ENCODE measurements at places on chromosomes 6 and 20. TPM values are rescaled to one million over a fixed set of nuclear protein-coding genes. Genes with fewer than 3 reads are reported as not detected.

- H3K4me1 ChIP-seq, result no peaks in the 10 kb centered on the region
- H3K27me3 ChIP-seq, result no peaks in the 10 kb centered on the region
- H3K36me3 ChIP-seq, result no peaks in the 10 kb centered on the region
- no peak overlapping the region for H3K27ac ChIP-seq
- H3K4me3 ChIP-seq, result no peak overlapping the region
- DNase-seq, result no peak
These were observed 1391.0 kb upstream of the ADGRB3 start for GRCh38 chr6:67244037-67244436.

DNA sequence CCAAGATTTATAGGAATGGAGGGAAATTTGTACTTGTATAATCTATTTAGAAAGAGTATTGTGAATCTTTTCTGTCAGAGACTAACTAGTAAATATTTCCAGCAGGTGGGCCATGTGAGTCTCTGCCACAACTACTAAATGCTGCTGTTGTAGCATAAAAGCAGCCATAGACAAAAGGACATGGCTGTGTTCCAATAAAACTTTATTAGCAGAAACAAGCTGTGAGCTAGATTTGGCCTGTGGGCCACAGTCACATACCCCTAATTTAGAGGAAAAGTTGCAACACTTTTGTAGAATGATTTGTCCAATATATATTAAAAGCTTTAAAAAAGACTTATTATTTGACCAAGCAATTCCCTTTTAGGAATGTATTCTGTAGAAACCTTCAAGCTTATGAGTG, 207.2 kb downstream of the LMBRD1 start:
- H3K27ac ChIP-seq, result no peak overlapping the region
- H3K4me3 ChIP-seq, result no peak overlapping the region
- no peaks in the 10 kb centered on the region for H3K27me3 ChIP-seq
- H3K36me3 ChIP-seq, result no peaks in the 10 kb centered on the region
- DNase-seq, result no peak

GRCh38 chr6:154319231-154319858, 37.3 kb downstream of the IPCEF1 start:
- H3K4me3 ChIP-seq, result no peak overlapping the region
- DNase-seq, result no peak
- H3K27ac ChIP-seq, result no peak overlapping the region
- H3K27me3 ChIP-seq, result no peaks in the 10 kb centered on the region
- H3K4me1 ChIP-seq, result no peaks in the 10 kb centered on the region

GRCh38 chr6:87824958-87825491, 123.0 kb upstream of the AKIRIN2 start:
- no peaks in the 10 kb centered on the region for H3K36me3 ChIP-seq
- no peaks in the 10 kb centered on the region for H3K27me3 ChIP-seq
- DNase-seq, result no peak
- H3K4me3 ChIP-seq, result no peak overlapping the region

HTR1E gene
- total RNA-seq, result 1.6 TPM

DNA sequence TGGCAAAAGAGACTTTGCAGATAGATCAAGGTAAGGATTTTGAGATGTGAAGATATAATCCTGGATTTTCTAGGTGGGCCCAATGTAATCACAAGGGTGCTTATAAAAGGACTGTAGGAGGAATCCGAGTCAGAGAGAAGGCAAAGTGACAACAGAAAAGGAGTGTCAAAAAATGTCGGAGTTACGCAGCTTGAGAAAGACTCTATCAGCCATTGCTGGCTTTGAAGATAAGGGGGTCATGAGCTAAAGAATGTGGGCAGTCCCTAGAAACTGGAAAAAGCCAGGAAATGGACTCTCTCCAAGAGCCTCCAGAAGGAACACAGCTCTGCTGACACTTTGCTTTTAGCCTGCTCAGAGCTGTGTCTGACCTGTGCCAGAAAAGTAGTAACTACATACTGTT, 8.7 kb upstream of the RWDD1 start:
- H3K27ac ChIP-seq, result no peak overlapping the region
- DNase-seq, result no peak
- no peaks in the 10 kb centered on the region for H3K36me3 ChIP-seq
- H3K4me3 ChIP-seq, result no peak overlapping the region
- H3K4me1 ChIP-seq, result peaks cover 3% of the 10 kb centered on the region

- peaks cover 8% of the 10 kb centered on the region for H3K27me3 ChIP-seq
- no peak overlapping the region for H3K4me3 ChIP-seq
- H3K27ac ChIP-seq, result no peak overlapping the region
- no peaks in the 10 kb centered on the region for H3K4me1 ChIP-seq
These were observed 69.9 kb downstream of the PPP1R14C start for GRCh38 chr6:150212778-150213177.

- H3K27me3 ChIP-seq, result no peaks in the 10 kb centered on the region
- no peak for DNase-seq
- H3K4me1 ChIP-seq, result peaks cover 21% of the 10 kb centered on the region
- H3K36me3 ChIP-seq, result no peaks in the 10 kb centered on the region
- no peak overlapping the region for H3K4me3 ChIP-seq
These were observed 112.1 kb upstream of the TMEM170B start for GRCh38 chr6:11425431-11425871.

GRCh38 chr6:90294989-90295853, 1.4 kb downstream of the BACH2 start:
- H3K27me3 ChIP-seq, result peaks cover 24% of the 10 kb centered on the region
- H3K4me1 ChIP-seq, result peaks cover 11% of the 10 kb centered on the region
- DNase-seq, result peak; percentile 68
- no peak overlapping the region for H3K27ac ChIP-seq
- H3K36me3 ChIP-seq, result no peaks in the 10 kb centered on the region
- H3K4me3 ChIP-seq, result peak overlapping the region; percentile 85

- H3K36me3 ChIP-seq, result no peaks in the 10 kb centered on the region
- H3K27ac ChIP-seq, result no peak overlapping the region
- DNase-seq, result no peak
- no peak overlapping the region for H3K4me3 ChIP-seq
These were observed 48.8 kb downstream of the KIZ start for GRCh38 chr20:21174516-21175239.

ANGPT4 gene
- total RNA-seq, result 0.31 TPM

VSTM2L gene
- 1.1 TPM for total RNA-seq

DNA sequence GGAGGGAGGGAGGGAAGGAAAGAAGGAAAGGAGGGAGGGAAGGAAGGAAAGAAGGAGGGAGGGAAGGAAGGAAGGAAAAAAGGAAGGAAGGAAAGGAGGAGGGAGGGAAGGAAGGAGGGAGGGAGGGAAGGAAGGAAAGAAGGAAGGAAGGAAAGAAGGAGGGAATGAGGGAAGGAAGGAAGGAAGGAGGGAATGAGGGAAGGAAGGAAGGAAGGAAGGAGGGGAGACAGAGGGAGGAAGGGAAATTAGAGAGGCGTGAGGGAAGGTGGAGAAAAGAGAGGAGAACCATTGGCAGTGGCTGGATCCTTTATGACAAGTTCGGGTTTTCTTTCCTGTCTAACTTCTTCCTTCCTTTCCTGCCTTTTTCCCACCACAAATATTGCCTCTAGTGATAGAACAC, 22.3 kb upstream of the SUPT3H start:
- H3K27me3 ChIP-seq, result peaks cover 34% of the 10 kb centered on the region
- H3K4me1 ChIP-seq, result no peaks in the 10 kb centered on the region
- no peaks in the 10 kb centered on the region for H3K36me3 ChIP-seq
- no peak overlapping the region for H3K4me3 ChIP-seq

NKX2-4 gene
- total RNA-seq, result not detected

DNA sequence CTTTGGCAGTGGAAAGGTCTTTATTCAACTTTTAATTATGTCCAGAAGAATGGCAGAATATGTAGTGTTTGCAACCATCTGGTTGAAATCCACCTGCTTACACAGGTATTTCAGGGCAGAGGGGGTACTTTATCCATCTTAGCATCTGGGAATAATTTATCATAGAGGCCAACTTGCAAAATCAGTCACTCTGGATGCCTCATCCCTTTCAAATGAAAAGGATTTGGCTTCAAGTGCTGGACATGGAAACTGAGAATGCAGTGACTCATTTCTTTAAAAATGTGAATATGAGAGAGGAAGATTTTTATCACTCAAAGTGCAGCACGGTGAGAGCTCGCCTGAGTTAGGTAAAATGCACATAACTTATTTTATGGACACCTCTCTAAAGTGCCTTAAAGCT, 758.3 kb downstream of the KIF16B start:
- H3K27ac ChIP-seq, result no peak overlapping the region
- H3K4me1 ChIP-seq, result peaks cover 2% of the 10 kb centered on the region
- no peaks in the 10 kb centered on the region for H3K36me3 ChIP-seq
- H3K27me3 ChIP-seq, result no peaks in the 10 kb centered on the region
- DNase-seq, result no peak

DNA sequence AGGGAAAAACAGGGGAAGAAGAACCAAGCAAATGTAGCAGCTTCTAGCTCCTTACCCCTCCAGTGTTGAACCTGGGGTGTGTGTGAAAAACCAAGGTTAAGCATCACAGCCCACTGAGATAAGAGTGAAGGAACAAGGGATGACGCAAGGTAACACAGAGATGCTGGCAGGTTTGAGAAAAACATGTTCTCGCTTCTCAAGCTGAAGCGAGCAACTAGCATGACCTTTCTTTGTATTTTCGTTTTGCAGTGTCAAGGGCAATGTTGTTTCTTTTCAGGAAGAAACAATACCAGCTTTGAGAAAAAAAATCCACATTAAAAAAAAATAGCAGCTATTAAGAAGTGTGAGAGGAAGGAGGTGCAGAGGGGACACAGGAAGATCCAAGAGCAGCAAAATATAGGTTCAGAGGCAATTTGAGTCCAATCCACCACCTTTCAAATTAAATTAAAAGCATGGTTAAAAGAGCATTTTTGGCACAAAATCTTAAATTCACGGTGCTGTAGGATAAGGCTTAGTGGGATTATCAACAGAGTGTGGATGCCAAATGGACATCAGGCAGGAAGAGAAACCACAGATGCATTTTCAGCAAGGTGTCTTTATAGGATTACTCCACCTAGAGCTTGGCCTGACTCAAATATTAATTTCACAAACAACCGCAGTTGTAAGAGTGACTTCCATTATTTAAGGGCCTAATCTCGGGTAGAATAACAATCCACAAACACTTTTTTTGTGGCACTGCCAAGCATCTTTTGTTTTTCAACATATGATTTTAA, 70.9 kb downstream of the SYNE1 start:
- no peaks in the 10 kb centered on the region for H3K27me3 ChIP-seq
- DNase-seq, result no peak
- H3K4me3 ChIP-seq, result no peak overlapping the region

- no peaks in the 10 kb centered on the region for H3K4me1 ChIP-seq
- no peak overlapping the region for H3K4me3 ChIP-seq
- H3K27ac ChIP-seq, result no peak overlapping the region
- H3K27me3 ChIP-seq, result no peaks in the 10 kb centered on the region
- peak; percentile 26 for DNase-seq
These were observed 9.0 kb downstream of the ADISSP start for GRCh38 chr20:3758566-3758965.

DNA sequence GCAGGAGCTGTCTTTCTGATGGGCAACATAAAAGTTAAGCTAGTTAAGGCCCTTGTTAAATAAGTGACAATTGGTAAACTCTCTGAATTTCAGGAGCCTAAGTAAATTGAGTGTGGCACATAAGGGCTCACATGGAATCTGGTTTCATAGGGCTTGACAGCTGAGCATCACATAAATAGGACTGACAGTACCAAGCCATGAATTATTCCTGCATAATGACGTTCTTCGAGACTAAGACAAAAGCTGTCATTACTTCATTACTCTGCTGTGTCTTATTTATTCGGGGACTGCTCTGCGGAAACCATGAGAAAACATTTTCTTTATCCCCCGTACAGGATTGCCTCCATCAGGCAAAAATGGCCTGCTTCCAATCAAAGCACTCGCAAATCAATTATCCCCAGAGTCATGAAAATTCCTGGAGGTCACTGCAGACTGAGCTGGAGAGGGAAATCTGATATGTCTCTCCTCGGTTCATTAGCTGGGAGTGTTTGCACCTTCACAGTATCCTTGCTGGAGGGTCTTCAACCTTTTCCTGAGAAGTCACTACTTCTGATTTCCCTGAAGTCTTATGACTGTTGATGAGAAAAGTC, 311.4 kb downstream of the CDH26 start:
- no peaks in the 10 kb centered on the region for H3K36me3 ChIP-seq
- no peaks in the 10 kb centered on the region for H3K27me3 ChIP-seq
- no peak overlapping the region for H3K4me3 ChIP-seq
- DNase-seq, result no peak

HDDC2 gene
- total RNA-seq, result 108 TPM

GRCh38 chr6:48071833-48072232, 39.2 kb downstream of the PTCHD4 start:
- no peak overlapping the region for H3K27ac ChIP-seq
- no peaks in the 10 kb centered on the region for H3K4me1 ChIP-seq
- no peaks in the 10 kb centered on the region for H3K36me3 ChIP-seq
- no peak overlapping the region for H3K4me3 ChIP-seq

RUNX2 gene
- total RNA-seq, result 0.20 TPM

SLC22A3 gene
- total RNA-seq, result 3.1 TPM

- no peak overlapping the region for H3K27ac ChIP-seq
- peaks cover 4% of the 10 kb centered on the region for H3K4me1 ChIP-seq
- H3K27me3 ChIP-seq, result no peaks in the 10 kb centered on the region
- DNase-seq, result no peak
These were observed 65.4 kb downstream of the RWDD2A start for GRCh38 chr6:83258517-83258916.

LTA gene
- total RNA-seq, result not detected

TAP1 gene
- total RNA-seq, result 2.6 TPM

- no peaks in the 10 kb centered on the region for H3K27me3 ChIP-seq
- no peaks in the 10 kb centered on the region for H3K4me1 ChIP-seq
- no peak overlapping the region for H3K27ac ChIP-seq
- H3K4me3 ChIP-seq, result no peak overlapping the region
- H3K36me3 ChIP-seq, result no peaks in the 10 kb centered on the region
- DNase-seq, result no peak
These were observed 85.5 kb upstream of the TENT5A start for GRCh38 chr6:81838031-81838430.

DNA sequence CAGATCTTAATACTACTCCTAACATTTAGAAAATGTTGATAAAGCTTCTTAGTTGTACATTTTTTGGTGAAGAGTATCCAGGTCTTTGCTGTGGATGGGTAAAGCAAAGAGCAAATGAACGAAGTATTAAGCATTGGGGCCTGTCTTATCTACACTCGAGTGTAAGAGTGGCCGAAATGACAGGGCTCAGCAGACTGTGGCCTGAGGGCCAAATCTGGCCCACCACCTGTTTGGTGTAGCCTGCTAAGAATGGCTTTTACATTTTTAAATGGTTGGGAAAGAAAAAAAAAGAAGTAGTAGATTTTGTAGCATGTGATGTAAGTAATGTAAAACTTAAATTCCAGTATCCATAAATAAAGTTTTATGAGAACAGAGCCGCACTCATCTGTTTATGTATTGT, 19.4 kb upstream of the MAPK13 start:
- H3K4me1 ChIP-seq, result no peaks in the 10 kb centered on the region
- H3K27ac ChIP-seq, result no peak overlapping the region
- DNase-seq, result no peak
- peaks cover 55% of the 10 kb centered on the region for H3K36me3 ChIP-seq
- H3K4me3 ChIP-seq, result no peak overlapping the region

GRCh38 chr6:143059663-143060353, 881 bp upstream of the AIG1 start:
- H3K27ac ChIP-seq, result no peak overlapping the region
- H3K4me1 ChIP-seq, result no peaks in the 10 kb centered on the region
- no peaks in the 10 kb centered on the region for H3K27me3 ChIP-seq
- peak overlapping the region; percentile 83 for H3K4me3 ChIP-seq
- H3K36me3 ChIP-seq, result no peaks in the 10 kb centered on the region

All from endodermal cell (in vitro differentiated cells).